Activated naive CD4-positive, alpha-beta T cell (primary cell): ENCODE measurements at places on chromosomes 3 and 15.

DNA sequence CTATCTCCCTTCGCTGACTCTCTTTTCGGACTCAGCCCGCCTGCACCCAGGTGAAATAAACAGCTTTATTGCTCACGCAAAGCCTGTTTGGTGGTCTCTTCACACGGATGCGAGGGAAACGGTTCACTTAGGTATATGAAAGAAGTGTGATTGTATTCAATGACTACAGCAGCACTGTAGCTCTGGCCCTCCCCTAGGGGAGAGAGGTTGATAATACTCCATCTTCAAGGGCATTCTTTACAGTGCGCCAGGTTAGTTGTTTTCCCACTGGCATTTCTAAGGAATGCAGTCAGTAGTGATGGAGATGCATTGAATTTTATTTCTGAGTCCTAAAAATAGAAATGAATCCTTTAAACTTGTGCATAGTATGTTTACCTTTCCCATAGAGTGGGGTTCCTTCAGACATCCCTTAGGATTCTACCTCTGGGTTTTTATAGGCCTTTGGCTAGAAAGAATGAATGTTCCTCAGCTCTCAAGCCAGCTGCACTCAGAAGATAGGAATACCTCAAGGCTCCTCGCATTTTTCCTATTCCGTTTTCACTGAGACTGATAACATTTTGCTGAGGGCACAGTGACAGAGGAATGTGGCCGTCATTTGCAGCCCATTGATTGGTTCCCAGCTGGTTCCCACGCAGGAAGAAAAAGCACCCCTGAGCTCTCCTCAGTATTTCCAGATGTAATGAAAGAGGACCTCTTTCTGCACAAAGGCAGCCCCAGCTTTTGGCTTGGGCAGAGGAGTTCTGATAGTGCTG is 131.8 kb upstream of the C2CD4B start:
- no peak for DNase-seq

DNA sequence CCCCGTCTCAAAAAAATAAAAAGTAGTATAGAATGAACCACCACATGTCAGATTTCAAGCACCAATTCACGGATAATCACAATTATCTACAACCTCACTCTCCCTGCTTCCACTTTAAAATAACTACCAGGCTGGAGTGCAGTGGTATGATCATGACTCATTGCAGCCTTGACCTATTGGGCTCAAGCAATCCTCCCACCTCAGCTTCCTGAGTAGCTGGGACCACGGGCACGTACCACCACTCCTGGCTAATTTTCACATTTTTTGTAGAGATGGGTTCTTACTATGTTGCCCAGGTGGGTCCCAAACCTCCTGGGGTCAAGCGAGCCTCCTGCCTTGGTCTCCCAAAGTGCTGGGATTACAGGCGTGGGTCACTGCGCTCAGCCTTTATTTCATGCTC is 38.1 kb upstream of the LDHAL6B start:
- DNase-seq: no peak

DNA sequence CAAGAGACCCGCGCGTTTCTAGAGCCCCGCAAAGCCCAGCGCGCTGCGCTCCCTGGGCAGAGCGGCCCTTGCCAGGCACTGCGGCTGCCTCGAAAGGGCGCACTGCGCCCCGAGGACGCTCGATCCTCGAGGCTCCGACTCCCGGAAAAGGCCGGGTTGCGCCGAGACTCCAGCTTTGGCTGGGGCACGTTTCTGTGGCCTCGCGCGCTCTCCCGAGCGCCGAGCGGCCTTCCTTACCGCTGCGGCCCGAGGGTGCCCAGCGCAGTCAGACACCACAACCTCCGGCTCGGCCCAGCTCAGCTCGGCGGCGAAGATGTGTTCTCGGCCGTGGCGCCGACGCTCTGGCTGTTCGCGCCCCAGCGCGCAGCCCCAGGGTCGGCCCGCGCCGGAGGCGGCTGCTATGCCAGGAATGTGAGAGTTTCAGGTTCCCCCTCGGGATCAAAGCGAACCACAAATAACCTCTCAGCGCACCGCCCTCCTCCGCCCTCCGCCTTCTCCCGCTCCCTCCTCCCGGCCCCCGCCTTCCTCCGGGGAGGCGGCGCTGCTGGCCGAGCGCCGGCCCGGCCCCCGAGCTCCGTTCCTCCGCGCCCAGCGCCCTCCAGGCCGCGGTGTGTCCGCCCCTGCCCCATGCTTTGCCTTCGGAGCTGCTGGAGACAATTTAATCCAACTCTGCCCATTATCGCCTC is at the start of gene AMOTL2:
AMOTL2 (minus strand) TSS at position 343 of the 686 bp plus-strand sequence. CDS start 3,014 bp downstream, outside the sequence.
- DNase-seq: no peak

DNA sequence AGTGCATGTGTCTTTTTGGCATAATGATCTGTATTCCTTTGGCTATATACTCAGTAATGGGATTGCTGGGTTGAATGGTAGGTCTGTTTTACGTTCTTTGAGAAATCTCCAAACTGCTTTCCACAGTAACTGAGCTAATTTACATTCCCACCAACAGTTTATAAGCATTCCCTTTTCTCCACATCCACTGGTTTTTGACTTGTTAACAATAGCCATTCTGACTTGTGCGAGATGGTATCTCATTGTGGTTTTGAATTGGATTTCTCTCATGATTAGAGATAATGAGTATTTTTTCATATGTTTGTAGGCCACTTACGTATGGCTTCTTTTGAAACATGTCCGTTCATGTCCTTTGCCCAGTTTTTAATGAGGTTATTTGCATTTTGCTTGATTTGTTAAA is 117.7 kb downstream of the CHCHD4 start:
- no peak for DNase-seq

GRCh38 chr3:33915796-33916546 is 117.5 kb downstream of the PDCD6IP start:
- DNase-seq: no peak

- DNase-seq: no peak
Measured at GRCh38 chr15:91368611-91369010, 268.6 kb downstream of the SV2B start.

DNA sequence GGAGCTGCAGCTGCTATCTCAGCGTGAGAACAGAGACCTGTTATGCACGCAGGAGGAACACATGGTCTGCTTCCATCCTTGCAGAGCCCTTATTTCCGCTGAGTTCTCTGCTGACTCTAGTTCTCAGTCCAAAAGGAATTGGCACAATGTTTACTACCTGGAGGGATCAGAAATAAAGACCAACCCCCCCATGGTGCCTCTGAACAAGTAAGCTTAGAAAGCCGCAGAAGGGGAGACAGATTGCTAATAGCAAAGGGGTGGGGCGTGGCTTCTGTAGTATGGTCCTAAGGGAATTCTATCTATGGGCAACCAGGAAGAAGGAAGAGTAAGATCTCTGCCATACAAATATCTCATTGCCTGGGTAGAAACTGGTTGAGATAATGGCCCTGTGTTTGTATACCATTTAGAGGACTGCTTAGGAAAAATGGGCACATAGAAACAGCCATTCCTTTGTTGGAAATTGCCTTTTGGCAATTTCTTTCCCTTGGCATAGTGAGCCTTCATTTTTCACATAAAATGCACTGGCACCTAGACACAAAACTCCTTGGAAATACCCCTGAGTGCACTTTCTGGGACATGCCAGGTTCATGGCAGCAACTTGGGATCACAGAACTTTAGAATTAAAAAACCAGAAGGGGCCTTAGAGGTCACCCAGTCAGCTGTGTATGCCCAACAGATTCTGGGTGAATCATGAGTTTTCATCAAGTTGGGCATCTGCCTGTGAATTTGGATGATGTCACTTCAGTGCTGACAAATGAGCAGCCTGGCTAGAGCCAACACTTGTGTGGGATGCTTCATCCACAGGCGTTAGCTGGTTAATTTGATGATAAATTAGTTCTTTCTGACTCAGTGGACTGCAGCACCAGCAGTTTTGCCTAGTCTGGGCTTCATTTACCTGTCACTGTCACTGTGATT is 57.4 kb upstream of the STXBP5L start:
- no peak for DNase-seq
